ENCODE measurements at places on chromosomes 4 and X.
A peak's percentile ranks its signal among the peaks of the same experiment; 100 is the strongest.

DNA sequence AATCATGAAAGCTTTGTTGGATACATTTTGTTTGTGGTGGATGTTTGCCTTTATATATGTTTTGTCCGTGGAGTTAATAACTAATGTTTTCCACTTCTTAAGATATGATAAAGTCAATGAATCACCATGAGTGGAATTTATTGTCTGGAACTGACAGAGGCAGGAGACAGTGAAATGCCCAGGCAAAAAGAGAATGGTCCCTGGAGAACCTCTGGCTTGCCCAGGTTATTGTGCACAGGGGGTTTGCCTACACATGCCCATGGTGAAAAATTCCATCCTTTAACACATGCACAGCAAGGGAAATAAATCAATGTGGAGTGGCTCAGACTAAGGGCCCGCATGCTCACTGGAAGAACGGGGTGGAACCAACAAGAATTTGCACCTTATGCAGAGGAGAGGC lies 964.3 kb upstream of the GRIA3 start:
- no peak for DNase-seq

- no peak for DNase-seq
Observed at GRCh38 chr4:4559596-4559995, 17.7 kb upstream of the STX18 start.

GRCh38 chr4:18242919-18243693 lies 221.6 kb upstream of the LCORL start:
- DNase-seq: no peak

DNA sequence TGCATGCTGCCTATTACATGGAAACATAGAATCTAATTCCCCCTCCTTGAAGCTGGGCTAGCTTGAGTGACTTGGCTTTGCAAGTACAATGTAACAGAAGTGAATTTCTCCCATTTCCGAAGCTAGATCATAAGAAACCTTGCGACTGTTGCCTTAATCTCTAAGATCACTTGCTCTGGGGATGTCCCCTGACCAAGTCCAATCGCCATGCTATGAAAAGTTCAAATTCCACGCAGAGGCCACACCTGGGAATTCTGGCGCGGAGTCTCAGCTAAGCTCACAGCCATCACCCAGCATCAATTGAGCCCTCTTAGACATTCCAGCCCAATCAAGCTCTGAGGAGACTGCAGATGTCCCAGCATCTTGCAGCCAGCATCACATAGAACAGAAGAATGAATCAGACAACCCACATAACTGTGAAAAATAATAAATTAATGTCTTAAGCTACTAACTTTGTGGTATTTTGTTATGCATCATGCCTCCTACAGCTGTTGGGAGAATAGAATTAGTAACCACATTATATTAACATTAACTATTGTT lies 27.0 kb downstream of the GPM6A start:
- DNase-seq: no peak

DNA sequence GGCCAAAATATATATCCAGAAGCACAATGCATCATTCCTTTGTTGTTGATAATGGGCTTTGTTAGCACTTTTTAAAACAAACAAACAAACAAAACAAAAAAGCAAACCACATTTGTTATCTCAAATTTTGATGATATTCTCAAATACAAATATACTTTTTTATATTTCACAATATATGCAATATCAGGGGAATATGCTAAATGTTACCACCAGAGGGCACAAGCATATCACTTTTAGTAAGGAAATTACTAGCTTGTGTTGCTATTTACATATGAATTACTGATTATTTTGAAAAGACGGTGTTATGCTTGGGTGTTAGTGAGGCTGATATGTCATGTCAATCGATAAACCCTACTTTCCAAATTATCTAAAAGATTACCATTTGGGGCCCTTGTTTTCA lies 29.1 kb downstream of the RIPPLY1 start:
- no peak for DNase-seq

DNA sequence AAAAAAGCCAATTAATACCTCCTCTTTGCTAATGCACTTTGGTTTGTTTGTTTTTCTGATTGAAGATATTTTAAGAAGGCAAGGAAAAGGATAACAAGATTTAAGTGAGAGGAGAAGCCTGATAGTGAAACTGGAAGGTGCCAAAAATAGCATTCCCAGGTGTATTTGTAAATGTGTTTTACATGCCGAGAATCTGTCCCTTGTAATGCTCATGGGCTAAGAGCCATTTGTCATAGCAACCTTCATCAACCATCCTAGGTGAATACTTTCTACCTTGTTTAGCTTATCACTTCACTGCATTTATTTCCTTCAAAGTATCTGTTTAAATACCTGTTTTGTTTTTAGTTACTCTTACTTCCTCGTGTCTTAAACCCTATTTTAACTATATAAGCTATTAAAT lies 127.8 kb downstream of the KCTD8 start:
- no peak for DNase-seq

- DNase-seq: no peak
Observed at GRCh38 chr4:151882072-151882803, 121.4 kb upstream of the GATB start.

DNA sequence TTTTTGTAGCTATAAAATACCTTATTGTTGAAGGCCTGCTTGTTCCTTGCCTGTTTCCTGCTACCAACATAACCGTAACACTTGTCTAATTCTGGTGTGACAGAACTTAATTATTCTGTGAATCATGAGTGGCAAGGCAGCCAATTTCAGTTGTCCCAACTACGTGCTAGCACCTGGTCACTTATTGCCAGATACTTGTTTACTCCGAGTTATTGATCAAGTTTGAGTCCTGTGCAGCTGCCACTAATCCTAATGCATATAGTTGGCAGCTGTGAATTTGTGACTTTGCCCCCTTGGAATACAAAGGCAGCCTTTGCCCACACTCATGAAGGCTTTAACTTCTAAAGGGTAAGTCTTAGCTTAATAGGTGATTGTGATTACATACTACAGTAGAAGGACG lies 7.8 kb upstream of the RNF128 start:
- DNase-seq: no peak

GRCh38 chrX:39808471-39808917 lies 289.3 kb downstream of the BCOR start:
- DNase-seq: peak; percentile 41

GRCh38 chr4:146916479-146917076 lies 29.1 kb downstream of the TTC29 start:
- DNase-seq: no peak

DNA sequence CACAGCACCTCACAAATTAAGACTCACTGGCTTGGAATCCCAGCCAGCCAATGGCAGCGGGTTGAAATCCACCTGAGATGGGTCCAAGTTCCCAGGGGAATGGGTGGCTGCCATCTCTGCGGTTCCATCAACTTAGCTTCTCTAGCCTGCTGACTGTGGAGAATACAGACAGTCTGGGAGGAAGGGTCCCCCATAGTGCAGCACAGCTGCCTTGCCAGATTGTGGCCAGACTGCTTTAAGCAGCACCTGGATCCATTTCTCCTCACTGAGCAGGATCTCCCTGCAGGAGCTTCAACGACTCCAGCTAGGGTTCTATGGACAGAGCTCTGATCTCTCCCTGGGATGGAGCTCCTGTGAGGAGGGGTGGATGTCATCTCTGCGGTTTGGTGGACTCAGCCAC lies 51.8 kb downstream of the DCK start:
- DNase-seq: no peak

DNA sequence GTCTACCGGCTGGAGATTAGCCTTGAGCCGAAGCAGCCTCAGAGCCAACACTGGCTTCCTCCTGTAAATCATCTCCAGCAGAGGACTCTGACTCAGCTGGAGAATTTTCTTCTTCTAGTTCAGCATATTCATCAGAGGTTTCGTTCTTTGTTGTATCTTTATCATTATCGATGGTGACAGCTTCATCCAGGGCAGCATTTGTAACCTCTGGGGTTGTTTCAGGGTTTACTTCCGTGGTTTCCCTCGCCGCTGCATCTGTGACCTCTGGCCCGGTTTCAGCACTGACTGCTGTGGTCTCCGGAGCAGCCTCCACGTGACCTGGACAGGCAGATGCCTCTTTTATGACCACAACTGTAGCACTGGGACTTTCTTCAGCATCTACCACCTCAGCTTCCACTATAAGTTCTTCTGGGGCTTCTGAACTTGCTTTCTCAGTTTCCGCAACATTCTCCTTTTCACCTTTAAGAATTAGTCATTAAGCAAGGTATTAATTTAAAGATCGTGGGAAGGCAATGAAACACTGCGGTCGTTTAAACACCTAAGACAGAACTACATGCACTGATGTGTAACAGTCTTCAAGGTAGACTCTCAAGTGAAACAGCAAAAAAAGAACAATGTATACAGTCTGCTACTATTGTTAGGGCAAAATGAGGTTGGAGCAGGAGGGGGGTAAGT lies 13.3 kb downstream of the MGARP start:
- peak; percentile 74 for DNase-seq

GRCh38 chrX:74449322-74449936 lies 28.1 kb downstream of the SLC16A2 start:
- DNase-seq: peak; percentile 38

GRCh38 chr4:157012296-157012695 lies 40.7 kb upstream of the PDGFC start:
- DNase-seq: no peak

DNA sequence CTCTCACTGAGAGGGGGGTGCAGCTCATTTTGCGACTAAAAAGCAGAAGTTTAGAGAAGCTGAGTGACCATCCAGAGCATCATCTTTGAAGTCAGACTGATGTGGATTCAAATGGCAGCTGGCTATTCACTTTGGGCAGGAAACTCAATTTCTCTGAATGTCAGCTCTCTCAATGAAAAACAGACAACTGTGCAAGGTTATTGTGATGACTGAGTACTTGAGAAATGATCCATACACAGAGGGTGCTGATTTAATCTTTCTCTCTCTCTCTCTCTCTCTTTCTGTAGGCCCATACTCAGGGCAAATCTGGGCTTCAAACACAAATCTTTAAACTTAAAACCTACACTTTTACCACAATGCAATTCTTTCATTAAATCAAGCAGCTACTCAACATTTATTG lies 185.8 kb upstream of the SLIT2 start:
- no peak for DNase-seq

GRCh38 chr4:14787894-14788293 lies 214.4 kb upstream of the CPEB2 start:
- DNase-seq: no peak

GRCh38 chr4:147325571-147325981 lies 155.3 kb upstream of the EDNRA start:
- no peak for DNase-seq

GRCh38 chr4:62402088-62402806 lies 1202.1 kb downstream of the ADGRL3 start:
- no peak for DNase-seq
